ENCODE measurements at places on chromosomes 16 and 17.

DNA sequence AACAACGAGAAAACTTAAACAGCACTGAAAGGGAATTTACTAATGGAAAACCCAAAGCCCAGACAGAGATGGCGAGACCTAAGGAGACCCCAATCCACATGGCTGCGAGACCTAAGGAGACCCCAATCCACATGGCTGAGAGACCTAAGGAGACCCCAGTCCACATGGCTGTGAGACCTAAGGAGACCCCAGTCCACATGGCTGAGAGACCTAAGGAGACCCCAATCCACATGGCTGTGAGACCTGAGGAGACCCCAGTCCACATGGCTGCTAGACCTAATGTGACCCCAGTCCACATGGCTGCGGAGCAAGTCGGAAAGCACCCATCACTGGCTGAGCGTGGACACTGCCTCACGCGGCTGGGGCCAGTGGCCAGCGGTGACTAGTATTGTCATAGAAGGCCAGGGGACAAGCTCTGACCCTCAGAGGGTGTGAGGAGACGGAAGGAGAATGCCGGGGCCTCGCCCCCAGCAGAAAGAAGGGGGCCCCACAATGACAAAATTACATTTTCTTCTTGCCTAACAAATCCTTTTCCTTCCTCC lies 241.8 kb downstream of the C16orf95 start:
- no peak for DNase-seq

- DNase-seq, result no peak
Observed at GRCh38 chr17:40932608-40933007, 4.8 kb downstream of the KRT23 start.

- DNase-seq, result no peak
Observed at GRCh38 chr17:57971572-57971971, 16.4 kb upstream of the CUEDC1 start.

GRCh38 chr17:19713901-19714361 lies 2.5 kb downstream of the SLC47A2 start:
- no peak for DNase-seq

- peak; percentile 26 for DNase-seq
Observed at GRCh38 chr17:79695797-79696609, 34.7 kb upstream of the ENPP7 start.

DNA sequence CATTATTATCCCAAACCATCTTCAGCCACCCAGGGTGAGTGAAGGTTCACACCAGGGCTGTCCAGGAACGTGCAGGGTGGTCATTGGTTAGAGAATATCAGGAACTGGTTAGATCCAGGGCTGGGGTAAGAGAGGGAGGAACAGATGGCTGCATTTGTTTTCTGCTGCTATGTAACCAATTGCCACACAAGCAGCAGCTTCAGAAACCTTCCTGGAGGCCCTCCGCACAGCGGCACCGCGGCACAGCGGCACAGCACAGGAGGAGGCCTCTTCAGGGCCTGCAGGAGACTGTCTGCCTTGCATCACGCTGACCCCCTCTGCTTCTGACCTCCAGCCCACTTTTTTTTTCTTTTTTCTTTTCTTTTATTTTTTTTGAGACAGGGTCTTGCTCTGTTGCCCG lies 86.1 kb downstream of the KCNJ12 start:
- no peak for DNase-seq
